ENCODE measurements at places on chromosomes 6 and 20. TPM values are rescaled to one million over a fixed set of nuclear protein-coding genes. Genes with fewer than 3 reads are reported as not detected.

CALHM4 gene
- not detected for total RNA-seq

POM121L2 gene
- total RNA-seq, result not detected

DNA sequence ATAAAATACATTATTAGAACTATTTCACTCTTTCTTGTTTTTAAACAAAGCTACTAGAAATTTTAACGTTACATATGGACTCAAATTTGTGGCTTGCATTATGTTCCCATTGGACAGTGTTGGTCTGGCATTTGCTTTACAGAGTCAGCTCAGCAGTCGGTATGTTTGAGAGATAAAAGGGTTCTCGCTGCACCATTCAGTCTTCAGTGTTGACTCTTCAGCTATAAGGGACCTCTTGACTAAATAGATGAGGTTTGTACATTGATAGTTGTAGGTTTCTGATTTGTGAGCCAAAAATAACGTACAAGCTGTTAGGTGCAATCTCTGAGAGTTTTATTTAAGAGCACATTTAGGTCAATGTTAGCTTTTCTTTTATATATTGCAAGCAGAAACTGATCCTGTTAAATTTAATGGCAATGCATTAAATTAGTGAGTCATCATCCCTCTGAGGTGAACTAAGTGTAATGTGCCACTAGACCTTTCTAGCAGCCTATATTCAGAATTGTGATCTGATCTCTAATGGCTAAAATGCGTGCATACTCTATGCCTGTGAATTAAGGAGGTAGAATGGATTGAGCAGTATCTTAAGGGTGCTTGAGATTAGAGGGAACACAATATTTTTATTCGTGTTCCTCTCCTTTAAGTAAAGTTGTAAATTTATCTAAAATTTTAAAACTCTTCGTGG is 485.6 kb upstream of the SYNCRIP start:
- no peak for DNase-seq

DNA sequence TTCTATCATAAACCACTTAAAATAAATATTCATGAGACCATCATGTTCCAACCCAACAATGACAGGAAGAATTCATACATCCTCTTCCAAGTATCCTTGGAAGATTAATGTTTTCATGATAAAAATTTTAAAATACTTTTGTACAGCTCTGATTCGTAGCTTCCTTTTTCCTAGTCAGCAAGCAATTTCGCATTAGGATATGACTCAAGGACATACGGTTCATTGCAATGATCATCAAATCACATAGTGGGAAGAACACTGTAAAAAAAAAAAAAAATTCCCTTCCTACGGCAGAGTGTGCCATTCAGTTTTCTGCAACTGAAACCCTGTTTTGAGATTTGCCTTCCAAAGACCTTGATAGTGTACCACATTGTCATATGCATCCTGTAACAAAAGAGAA is 35.3 kb upstream of the GFOD1 start:
- no peak for DNase-seq

- DNase-seq, result no peak
These were observed 312.3 kb downstream of the TAF4 start for GRCh38 chr20:61753316-61753942.

DNA sequence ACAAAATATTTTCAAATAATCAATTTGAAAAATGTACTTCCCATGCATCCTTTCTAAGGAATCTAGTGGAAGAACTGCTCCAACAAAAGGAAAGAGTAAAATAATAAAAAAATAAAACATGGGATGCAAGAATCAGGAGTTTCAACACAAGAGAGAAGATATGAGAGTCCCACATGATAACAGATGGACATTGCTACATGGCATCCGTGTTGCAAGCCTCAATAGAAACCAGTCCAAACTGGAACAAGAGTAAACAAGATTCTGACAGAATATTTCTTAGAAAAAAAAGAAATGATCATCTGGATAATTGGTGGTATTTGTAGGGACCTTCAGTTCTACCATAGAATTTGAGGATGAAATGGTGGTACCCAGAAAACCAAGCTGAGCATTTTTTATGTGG is 186.8 kb downstream of the FRK start:
- DNase-seq, result no peak

DNA sequence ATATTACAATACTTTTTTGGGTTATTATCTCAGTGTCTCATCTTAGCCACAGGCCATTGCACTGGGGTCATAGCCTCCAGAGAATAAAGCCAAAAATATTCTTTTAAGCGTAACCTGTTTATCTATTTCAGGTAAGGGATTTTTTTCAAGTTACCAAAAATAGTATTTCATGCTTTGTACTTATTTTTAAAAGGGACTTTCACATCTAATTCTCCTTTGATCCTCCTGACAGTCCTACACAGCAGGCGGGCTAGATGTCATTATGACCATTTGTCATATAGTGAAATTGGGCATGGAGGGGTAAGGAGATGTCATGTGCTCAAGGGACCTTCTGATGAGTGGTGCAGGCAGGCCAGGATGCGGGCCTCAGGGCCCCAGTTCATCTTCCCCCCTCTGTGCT is 68.9 kb downstream of the TBC1D7 start:
- no peak for DNase-seq

DNA sequence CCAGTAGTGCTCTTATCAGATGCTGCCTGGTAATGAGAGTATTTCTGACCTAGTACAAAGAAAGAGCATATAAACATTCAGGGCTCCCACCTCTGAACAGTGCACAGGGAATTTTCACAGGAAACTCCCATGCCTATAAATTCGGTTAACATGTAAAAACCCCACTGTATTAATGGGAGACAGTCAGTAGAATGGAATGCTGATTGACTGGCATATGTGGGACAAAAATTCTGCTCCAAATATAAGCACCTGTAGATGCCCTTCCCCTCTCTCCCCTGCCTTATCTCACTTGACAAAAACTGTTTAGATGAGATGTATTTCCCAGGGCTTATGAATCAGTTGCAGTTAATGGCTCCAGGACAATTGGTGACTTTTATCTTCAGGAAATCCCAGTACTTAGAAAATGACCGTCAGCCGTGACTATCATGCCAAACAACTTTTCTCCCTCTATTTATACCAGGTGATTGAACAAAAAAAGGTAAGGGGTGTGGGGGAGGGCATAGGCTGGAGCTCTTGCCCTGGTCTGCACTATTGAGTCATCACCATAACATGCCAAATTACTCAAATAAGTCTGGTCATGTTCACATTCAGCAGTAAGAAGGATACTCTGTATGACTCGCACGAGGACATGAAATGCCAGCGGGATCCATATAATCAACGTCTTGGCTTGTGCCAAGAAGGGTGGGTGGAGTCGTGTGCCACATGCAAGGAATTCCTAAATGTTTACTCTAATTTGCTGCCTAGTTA is 176.4 kb upstream of the BMP2 start:
- DNase-seq, result no peak

- DNase-seq, result no peak
These were observed 1.7 kb upstream of the HSD17B8 start for GRCh38 chr6:33202799-33203198.

DNA sequence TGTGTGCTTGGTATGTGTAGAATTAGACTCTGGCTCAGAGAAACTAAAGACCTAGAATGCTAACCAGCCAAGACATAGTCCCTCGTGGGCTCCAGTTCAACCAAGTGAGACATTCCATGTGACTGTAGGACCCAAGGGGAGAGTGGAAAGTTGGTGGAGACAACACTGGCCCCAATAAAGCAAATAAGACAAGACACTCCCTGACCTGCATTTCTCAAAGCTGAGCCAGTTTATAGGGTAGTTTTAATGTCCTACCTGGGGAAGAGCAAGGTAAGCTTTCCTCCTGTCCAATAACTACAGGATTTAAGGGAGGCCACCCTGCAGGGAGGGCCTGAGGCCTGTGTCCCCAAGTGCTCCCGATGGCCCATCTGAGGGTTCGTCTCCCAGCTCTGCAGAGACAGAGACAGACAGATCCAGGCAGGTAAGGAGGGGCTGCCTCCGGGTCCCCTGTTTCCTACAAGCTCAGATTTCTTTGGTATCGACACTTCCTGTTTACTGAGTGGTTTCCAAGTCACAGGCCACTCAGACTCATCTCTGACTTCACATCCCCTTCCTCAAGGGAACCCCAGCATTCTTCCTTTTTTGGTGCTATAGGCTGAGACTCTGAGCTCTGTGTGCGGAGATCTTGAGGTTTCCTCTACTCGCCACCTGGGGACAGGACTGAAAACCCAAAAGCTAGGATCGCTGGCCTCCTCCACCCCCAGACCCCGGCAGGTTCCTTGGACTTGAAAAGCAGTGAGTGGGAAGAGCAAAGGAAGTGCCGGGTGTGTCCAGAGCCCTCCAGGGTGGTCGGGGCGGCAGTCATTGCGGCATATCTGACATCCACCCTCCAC is 92.4 kb downstream of the PRND start:
- DNase-seq, result no peak

DNA sequence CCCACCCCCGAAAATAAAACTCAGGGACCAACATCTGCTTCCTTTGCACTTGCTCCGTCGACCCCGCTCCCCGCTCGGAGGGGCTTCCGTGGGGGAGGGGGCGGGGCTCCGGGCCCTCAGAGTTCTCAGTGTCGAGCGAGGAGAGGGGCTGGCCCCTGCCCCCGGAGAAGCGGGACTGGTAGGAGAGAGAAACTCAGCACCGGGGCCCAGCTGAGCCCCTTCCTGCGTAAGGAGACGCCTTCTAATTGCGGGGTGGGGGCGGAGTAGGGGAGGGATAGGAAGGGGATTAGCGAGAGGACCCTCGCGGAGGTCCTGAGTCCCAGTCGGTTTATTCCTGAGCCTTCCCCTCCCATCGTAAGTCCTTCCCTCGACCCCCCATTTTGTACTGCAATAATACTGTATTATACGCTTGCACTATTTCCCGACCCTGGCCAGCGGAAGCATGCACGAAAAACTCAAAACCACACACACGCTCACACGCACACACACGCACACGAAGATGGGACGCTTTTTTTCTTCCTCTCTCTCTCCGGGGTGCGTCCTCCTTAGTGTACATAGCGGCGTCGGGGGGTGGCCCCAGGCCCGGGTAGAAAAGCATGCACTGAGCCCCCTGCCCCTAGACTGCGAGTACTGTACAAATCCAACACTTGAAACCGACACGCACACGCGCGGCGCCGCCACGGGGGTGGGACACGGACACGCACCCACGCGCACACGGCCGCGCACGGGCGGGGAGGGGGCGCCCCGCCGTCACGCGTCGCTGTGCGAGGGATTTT is 22.1 kb upstream of the SLC22A7 start:
- DNase-seq, result no peak

GRCh38 chr20:38001981-38002380 is 31.3 kb downstream of the TTI1 start:
- no peak for DNase-seq

GRCh38 chr6:25366903-25367545 is 87.8 kb downstream of the CARMIL1 start:
- DNase-seq, result no peak

DNA sequence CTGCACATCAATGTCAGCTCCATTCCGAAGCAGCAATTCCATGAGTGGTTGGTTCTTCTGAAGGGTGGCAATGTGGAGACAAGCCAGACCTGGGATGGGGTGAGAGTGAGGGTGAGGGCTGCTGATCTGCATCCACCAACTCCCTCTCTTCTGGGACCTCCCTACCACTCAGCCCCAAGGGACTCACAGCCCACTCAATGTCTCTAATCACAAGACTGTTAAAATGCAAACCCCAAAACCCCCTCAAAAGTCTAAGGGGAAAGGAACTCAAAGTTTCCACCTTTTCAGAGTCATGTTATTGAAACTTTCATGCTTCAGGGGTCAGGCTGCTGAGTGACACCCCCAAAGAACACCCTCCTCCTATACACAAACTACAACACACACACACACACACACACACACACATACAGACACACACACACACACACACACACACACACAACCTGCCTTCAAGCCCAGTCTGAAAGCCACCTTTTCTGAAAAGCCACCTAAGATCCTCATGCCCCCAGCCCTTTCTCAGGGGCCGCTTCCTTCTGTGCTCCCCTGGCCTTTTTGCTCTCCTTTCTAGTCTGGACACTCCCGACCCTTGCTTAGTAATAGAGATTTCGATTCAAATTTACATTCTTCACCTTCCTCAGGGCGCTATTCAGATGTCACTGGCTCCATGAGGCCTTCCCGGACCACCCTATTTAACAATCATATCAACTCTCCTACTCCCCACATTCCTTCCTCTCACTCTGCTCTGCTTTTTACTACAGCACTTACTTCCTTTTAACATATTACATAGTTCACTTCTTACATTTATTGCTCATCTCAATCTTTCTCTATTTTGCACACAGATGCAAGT is 3.3 kb upstream of the SLC35B2 start:
- no peak for DNase-seq

GRCh38 chr20:8271727-8272126 is 139.7 kb downstream of the PLCB1 start:
- no peak for DNase-seq

GRCh38 chr20:57332105-57333089 is 2.8 kb downstream of the SPO11 start:
- no peak for DNase-seq

DNA sequence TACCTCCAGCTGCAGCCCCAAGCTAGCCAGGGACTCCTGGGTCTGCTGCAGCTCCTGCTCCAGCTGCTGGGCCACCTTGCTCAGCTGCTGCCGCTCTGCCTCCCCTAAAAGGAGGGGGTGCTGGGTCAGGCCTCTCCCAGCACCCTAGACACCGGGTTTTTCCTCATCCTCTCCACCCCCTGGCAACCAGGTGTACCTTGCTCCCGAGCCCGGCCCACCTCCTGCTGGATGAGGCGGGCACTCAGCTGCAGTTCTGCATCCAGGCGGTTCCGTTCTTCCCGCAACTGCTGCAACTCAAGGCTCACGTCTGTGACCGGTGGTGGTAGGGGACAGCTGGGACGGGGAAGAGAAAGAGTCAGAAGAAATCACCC is 6.1 kb upstream of the PSORS1C2 start:
- no peak for DNase-seq

Data from HCT116 (cell line).